ENCODE measurements at places on chromosomes 1 and 21.

DNA sequence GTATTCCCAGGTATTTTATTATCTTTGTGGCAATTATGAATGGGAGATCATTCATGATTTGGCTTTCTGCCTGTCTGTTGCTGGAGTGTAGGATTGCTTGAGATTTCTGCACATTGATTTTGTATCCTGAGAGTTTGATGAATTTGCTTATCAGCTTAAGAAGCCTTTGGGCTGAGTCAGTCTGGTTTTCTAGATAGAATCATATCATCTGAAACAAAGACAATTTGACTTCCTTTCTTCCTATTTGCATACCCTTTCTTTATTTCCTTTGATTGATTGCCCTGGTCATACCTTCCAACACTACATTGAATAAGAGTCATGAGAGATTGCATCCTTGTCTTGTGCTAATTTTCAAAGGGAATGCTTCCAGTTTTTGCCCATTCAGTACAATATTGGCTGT lies 8.0 kb downstream of the OR2L3 start:
- DNase-seq, result no peak

DNA sequence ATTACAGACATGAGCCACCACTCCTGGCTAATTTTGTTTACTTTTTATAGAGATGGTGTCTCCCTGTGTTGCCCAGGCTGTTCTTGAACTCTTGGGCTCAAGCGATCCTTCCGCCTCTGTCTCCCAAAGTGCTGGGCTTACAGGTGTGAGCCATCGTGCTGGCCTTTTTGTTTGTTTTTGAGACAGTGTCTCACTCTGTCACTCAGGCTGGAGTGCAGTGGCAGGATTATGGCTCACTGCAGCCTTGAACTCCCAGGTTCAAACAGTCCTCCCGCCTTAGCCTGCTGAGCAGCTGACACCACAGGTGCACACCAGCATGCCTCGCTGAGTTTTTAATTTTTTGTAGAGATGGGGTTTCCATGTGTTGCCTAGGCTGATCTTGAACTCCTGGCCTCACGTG lies 49.1 kb downstream of the ADARB1 start:
- no peak for DNase-seq

DNA sequence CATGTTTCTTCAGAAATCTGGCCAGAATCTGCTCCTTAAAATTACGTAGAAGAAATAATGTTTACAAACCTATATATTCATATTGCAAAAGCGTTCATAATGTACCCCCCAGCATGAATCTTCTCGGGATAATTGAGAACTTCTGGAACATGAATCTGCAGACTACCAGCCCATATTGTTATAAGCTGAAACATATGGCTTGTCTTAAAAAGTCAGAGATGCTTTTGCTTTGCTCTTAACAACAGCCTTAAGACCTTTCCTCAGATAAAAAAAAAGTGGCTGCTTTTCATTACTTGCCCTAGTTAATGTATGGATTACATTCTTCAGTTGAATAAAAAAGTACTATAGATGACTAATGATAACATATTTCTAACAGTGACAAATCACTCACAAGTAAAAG lies 15.0 kb upstream of the ZZZ3 start:
- DNase-seq, result no peak

- DNase-seq, result no peak
Observed at GRCh38 chr1:12188115-12188514, 21.3 kb downstream of the TNFRSF1B start.

GRCh38 chr1:80225510-80225909 lies 1219.0 kb upstream of the ADGRL4 start:
- DNase-seq, result no peak

DNA sequence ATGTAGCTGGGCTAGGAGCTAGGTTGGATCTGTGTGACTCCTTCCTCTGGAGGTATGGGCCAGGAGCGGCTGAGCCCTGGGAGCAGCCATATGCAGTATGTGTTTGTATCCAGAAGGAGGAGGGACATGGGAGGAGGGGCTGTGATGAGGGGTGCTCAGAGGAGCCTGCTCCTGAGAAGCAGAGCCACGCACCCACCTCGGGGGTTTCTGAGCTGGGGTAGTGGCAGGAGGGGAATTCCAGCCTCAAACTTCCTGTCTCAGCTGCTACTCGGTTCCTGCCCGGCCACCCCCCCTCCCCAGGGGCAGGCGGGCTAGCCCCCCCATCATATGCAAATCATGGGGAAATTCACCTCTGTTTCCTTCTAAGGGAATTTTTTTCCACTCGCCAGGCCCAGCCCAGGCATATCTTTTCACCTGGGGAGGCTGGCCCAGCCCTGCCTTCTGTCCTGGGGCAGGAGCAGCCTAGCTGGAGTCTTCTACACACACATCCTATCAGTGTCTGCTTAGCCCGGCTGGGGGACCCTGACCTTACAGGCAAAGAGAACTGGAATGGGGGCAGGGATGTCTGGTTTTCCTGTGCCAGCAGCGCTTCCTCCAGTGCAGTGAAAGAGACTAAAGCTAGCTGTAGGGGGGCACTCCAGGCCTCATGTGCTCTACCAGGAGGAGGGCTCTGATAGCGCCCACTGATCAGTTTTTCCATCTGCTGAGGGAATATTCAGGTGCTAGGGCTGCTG lies 3.0 kb downstream of the ZC3H12A start:
- no peak for DNase-seq

- DNase-seq, result no peak
Observed at GRCh38 chr1:12754738-12755137, 8.7 kb downstream of the CFAP107 start.

GRCh38 chr21:23718446-23719285 lies 1888.6 kb downstream of the MRPL39 start:
- no peak for DNase-seq

- DNase-seq, result no peak
Observed at GRCh38 chr1:222852326-222852725, 37.5 kb downstream of the DISP1 start.

DNA sequence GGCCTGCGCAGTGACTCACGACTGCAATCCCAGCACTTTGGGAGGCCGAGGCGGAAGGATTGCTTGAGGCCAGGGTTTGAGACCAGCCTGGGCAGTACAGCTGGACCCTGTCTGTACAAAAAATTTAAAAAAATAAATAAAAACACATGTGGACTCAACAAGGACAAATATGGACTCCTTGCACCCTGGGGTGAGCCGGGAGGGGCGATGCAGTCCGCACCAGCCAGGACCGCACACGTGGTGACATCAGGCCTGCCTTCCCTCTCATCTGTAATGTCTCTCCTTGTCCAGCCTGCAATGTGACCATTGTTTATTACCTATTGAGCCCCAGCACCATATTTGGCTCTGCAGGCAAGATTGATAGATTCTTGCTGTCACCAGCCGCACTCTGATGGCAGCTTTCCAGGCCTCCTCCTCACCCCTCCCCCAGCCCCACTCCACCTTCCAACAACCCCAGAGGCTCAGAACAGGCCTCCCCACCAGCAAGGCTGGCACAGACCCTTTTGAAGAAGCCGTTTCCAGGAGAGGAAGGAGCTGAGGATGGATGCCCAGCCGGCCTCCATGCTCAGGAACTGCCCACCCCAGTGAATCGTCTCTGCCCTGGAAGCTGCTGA lies 55.2 kb downstream of the IRF2BP2 start:
- no peak for DNase-seq

DNA sequence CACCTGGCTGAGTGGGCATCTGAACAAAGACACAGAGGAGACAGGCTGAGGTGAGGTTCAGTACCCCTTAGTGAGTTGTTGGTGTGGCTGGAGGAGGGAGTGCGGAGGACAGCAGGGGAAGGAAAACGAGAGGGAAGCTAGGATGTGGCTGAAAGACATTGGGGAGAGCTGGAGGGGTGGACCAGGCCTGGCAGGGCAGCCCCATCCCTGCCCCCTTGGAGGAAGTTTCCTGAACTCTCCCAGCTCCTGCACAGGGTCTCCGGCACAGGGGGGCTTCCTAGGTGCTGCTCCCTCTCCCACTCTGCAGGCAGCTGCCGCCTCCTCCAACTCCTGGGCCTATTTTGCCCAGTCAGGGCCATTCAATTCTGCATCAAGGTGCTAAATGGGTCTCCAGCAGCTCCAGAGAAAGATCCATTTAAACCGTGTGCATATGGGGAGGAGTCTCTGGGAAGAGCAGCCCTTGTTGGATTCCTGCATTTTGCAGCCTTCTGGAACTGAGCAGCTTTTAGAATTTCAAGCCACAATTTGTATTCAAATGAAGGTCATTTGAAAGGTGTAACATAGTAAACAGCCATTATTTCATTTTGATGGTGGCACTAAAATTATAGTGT lies 193.9 kb downstream of the CAMTA1 start:
- DNase-seq, result no peak

DNA sequence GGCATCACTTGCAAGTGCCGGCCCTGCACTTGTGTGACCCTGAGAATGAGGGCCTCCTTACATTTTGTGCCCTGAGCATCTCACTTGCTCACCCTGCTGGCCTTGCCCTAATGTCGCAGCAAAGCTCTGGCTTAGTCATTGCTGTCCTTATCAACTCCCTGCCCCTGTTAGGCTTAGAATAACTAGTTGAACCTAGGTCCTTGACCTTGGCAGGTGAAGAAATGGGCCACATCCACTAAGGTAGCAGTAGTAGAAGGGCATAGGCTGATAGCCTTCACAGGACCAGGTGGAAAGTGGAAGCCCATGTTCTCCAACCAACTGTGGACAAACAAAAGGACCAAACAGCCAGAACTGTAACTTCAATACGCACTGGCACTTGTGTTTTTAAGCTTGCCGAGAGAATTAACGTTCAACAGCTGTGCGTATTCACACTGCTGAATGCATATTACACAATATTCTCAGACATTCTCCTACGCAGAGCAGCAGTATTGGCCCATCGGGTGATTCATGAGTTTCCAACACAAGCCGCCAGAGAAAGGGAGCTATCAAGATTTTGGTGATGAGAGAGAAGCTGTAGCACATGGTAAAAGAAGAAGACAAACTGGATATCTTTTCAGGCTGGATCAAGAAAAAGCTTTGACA lies 27.7 kb upstream of the PTGFRN start:
- DNase-seq, result no peak

DNA sequence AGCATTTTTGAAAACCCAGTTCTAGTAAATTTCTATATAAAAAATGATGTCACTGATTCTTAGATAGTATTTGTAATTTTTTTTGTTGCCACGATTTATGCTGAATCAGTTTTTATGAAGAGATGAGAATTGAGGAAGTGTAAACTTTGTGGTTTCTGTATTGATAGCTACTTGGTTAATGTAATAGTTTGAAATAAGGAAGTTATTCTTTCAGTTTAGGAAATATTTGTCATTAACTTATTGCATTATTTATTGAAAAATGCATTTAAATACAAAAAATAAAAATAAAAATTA lies 97.8 kb downstream of the ZFYVE9 start:
- no peak for DNase-seq

DNA sequence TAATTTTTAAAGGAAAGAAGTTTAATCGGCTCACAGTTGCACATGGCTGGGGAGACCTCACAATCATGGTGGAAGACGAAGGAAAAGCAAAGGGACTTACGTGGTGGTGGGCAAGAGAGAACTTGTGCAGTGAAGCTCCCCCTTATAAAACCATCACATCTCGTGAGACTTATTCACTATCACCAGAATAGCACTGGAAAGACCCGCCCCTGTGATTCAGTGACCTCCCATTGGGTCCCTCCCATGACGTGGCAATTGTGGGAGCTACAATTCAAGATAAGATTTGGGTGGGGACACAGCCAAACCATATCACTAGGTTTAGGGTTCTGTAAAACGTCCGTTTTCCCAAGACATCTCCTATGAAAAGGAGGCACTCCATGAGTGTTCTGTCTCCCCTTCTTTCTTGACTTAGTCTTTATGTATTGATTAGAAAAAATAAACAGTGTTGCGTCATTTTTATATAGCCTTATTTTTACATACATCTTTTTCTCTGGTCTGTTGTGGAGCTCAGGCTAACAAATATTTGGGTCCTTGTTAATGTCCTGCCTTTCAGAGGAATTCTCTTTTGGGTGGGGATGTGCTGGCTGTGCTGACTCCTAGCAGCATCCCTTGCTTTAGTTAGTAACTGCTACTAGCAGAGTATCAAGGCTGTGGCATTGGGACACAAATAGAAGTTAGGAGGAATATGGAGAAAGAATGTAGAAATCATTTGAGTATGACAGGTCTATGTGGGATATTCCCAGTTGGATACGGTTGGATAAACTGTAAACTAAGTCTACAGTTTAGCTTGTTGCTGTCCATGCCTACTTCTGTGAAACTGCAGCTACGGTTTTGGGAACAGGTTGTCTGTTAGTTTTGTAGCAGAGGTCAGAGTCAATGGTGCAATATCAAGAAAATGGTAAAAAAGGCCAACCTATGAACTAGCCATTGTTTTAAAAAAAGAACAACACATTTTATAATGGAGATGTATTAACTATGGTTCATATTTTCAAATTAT lies 23.5 kb downstream of the BACH1 start:
- no peak for DNase-seq

- no peak for DNase-seq
Observed at GRCh38 chr1:222730866-222731265, 6.1 kb upstream of the FAM177B start.

- DNase-seq, result no peak
Observed at GRCh38 chr1:65421351-65422025, 1.0 kb downstream of the LEPR start.

DNA sequence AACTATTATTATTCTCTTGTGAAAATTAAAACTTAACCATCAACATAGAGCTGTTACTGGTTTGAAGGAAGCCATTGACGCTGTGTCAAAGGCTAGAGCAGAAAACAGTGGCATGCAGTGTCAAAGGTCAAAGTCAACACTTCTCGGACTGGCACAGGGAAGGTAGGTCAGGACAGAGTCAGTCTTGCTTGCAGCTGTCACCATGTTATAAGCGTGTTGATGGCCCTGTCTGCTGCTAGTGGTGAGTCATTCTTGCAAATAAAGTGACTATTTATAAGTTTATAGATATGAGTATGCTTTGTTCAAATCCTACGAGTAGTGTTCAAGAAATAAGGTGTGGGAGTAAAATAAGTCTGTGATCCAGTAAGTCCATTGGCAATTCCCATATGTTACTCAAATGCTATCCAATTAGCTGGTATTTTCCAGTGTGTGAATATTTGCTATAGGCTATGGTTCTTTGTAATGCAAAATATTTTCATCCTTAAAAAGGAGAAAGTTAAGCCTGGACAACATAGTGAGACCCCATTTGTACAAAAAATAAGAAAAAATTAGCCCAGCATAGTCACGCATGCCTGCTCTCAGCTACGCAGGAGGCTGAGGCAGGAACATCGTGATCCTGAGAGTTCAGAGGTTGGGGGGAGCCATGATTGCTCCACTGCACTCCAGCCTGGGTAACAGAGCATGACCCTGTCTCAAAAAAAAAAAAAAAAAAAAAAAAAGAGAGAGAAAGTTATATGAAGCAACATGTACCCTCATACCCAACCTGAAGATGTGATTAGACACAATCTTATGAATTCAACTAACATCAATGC lies 26.3 kb upstream of the TINAGL1 start:
- no peak for DNase-seq

DNA sequence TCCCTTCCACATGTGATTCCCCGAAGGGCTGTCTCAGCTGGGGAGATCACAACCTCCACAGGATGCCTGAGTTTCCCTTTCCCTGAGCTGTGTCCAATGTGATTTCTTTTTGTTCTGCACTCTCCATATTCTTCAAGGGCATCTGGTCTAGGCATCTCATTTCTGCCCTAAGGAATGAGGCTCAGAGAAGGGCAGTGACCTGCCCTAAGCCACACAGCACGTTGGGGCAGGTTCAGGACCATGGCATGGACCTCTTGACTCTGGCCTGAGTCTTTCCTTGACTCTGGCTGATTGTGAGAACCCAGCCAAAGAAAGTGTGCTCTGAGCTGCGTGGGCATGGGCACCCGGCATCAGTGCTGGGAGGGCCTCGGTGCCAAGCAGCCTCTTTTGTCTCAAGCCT lies 590.3 kb downstream of the PTPRU start:
- no peak for DNase-seq

- DNase-seq, result no peak
Observed at GRCh38 chr1:3221112-3222041, 152.4 kb downstream of the PRDM16 start.
